ENCODE measurements at places on chromosomes 5 and 9.

- no peak for DNase-seq
These were observed 187.7 kb upstream of the KCNN2 start for GRCh38 chr5:114174131-114174530.

DNA sequence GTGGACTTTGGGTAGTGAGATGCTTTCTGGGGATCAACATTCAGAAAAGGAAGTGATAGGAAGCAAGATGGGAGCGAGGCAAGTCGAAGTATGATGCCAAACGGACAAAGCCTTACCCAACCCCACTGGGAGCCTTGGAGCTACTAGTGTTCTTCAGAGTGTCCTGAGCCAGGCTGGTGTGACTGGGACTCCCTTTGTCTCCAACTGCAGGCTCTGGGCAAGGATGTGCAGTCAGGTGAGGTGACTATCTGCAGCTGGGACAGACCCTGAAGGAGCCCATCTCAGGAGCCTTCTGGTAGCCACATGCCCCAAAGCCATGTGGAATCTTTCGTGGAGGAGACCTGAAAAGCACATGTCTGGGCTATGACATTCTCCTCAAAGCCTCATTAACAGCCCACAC is 360.6 kb downstream of the MTRR start:
- DNase-seq = no peak

GRCh38 chr9:7910426-7911020 is 110.9 kb upstream of the DMAC1 start:
- no peak for DNase-seq

DNA sequence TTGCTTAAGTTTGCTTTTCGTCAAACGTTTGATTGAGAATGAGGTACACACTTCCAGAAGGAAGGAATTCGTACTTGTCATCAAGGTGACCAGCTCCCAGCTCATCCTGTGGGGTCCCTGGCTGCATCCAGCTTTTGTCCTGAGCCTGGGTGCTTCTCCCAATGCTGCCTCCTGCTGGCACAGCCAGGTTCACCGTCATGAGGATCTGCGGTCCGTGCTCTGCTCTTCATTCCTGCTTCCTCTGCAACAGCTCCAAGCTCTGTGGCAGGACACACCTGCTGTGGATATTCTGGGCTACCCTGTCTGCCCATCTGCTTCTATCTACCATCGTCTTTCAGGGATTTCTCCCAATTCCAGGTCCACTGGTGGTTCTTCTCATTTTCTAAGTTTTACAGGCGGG is 13.3 kb upstream of the UBE2QL1 start:
- no peak for DNase-seq

DNA sequence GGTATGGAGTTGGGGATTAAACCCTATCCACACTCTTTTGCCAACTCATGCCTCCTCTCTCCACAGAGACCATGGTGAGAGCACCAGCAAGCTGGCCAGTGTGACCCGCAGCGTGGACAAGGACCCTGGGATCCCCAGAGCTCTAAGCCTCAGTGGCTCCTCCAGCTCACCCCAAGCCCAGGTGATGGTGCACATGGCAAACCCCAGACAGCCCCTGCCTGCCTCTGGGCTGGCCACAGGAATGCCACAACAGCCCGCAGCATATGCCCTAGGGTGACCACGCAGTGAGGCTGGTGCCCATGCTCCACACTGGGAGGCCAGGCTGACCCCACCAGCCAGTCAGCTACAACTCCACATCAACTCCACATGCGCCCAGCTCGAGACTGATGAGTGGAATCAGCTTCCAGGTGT is 11.5 kb upstream of the CARD19 start:
- no peak for DNase-seq

- DNase-seq = no peak
These were observed 98.2 kb downstream of the MAP1B start for GRCh38 chr5:72205431-72206009.

DNA sequence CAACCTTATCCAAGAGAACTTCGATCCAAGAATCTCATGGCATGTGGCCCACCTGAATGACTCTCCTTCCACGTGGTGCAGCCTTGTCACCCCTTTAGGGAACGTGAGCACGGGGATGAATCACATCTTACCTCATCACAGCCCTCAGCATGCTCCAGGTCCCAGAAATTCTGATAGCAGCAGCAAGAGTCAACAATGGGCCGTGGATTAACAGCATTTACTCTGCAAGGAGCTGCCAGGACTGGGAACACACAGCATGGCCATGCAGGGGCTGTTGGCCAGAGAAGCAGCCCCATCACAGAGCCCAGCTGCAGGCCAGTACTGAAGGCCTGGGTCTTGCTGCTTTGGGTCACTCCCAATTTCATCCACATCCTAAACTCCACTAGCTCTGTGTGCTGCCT is 150.4 kb downstream of the C5orf15 start:
- no peak for DNase-seq

GRCh38 chr9:99262949-99263418 is 40.9 kb downstream of the SEC61B start:
- no peak for DNase-seq

DNA sequence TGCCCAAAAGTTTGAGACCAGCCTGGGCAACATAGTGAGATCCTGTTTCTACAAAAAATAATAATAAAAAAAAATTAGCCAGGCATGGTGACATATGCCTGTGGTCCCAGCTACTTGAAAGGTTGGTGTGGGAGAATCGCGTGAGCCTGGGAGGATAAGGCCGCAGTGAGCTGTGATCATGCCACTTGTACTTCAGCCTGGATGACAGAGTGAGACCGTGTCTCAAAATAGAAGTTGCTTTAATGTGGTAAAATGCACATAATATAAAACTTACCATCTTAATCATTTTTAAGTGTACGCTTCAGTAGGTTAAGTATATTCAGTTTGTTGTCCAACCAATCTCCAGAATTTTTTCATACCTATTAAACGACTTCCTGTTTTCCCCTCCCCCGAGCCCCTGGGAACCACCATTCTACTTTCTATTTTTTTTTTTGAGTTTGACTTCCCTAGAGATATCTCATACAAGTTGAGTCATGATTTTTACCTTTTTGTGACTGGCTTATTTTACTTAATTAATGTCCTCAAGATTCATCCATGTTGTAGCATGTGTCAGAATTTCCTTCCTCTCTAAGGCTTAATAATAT is 120.1 kb upstream of the POC5 start:
- DNase-seq = no peak

- no peak for DNase-seq
These were observed 46.8 kb upstream of the FCN1 start for GRCh38 chr9:134964271-134965055.

GRCh38 chr5:151264113-151264512 is 11.1 kb downstream of the GM2A start:
- no peak for DNase-seq
